ENCODE measurements at places on chromosomes 4 and X. TPM values are rescaled to one million over a fixed set of nuclear protein-coding genes. Genes with fewer than 3 reads are reported as not detected.

DNA sequence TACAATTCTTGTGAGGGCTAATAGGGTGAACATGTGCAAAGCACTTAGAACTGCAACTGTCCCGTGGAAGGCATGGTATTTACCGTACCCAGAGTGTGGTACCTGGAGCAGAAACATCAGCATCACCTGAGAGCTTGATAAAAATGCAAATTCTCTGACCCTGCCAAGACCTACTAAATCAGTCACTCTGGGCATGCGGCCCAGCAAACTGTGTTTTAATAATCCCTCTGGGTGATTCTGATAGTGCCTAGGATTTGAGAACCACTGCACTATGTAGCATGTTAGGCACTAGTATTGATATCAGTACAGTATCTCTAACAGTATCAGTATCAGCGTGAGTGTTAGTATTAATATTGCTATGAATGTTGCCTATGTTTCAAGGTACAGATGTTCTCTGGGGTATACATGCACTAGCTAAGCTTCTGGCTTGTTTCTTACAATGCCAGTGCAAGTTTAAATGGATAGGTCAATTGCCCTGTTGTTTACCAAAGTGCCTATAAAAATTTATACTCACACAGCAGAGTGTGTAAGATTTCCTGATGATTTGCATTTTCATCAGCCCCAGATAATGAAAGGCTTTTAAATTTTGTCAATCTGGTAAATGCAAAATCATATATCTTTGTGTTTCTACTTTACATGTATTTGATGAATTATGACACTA, 354.0 kb downstream of the HS3ST1 start:
- no peak for DNase-seq

DNA sequence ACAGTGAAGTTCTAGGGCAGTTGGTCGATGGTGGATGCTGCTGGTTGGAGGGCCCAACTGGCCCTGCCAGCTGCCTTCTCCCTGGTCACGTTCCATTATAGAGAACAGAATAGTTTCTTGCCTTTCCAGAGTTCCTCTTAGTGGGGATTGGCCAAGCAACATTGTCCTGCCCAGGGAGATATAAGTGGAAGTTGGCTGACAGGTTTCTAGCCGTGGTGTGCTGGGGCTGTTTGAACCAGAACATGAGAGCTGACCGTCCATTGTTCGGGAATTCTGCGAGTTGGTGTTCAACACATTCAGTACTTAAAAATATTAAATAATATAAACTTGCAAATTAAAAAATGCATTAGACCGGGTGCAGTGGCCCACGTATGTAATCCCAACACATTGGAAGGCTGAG, 3.5 kb upstream of the AFAP1 start:
- DNase-seq, result no peak

- DNase-seq, result no peak
These were observed 95.2 kb downstream of the SNCA start for GRCh38 chr4:89741768-89742167.

GRCh38 chrX:155334486-155335336, at the start of gene CLIC2:
CLIC2 (minus strand) TSS chrX:155334614; CDS start chrX:155334427, 187 bp downstream.
- DNase-seq, result no peak

Gene CSAG2
- total RNA-seq, result not detected

Gene HPGDS
- total RNA-seq, result not detected

Gene ACE2
- not detected for total RNA-seq

DNA sequence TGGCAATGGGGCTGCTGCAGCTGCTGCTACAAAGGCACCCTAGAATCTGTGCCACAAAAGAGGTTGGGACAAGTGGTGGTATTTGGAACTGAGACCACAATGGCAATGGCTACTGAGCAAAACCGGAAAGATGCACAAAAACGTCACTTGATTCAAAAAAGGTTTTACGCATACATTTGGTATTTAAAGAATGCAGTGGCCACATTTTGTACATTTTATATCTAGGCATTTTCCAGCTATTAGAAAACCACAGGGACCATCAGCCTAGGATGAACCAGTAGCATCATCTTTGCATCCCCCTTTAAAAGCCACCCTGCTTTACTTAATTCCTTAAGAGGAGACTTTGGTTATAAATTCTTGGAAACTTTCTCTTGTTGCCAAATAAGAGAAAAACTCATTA, 104.8 kb upstream of the CXCL13 start:
- no peak for DNase-seq

Gene GAB3
- 5.5 TPM for total RNA-seq

Gene TMA16
- 28.8 TPM for total RNA-seq

DNA sequence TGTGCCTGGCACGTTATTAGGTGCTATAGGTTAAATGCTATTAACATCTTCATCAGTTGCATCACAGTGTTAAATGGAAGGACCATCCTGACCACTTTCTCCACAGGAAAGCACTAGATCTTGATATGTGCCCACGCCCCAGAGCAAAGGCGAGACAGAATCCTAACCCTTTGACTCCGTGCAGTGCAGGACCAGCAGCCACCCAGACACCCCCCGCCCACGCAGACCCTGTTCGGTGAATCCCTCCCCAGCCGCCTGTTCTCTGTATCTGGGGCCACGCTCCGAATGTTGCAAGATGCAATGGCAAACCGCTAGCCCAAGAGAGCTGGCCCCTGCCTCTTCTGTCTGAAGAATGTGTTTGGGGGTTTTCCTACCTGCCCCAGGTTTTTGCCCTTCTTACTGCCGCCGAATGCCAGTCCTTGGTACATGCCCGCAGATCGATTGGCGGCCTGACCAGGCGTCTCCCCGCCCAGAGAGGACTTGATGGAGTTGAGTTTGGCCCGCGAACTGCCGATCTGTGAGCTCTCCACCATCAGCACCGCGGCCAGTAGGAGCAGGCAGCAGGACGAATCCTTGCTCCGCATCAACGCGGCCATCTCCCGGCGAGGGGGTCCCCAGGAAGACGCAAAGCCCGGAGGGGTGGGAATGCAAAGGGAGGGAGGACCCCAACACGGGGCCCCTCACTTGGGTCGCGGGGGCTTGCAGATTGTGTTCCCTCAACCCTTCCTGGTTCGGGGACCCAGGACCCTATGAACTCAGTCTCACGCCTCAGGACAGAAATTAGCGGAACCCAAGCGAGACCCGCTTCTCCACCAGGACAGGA, 906 bp downstream of the DKK2 start:
- DNase-seq, result no peak

DNA sequence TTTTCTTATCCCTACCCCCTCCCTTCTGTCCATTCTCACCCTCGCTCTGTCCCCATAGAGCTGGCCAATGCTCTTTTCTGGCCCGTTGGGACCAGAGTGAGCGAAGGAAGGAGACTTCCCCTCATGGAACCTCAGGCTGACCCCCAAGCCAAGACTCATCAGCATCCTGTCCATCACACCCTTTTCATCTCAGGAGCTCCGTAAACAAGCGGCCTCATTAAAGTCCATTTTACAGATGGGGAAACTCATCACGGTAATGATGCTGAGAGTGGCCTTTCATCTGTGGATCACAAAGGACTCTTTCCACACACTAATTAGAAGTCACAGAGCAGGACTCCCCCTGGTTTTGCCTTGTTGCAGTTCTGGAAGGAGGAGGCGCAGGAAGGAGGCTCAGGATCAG, 67.4 kb upstream of the SLC34A2 start:
- DNase-seq, result no peak

DNA sequence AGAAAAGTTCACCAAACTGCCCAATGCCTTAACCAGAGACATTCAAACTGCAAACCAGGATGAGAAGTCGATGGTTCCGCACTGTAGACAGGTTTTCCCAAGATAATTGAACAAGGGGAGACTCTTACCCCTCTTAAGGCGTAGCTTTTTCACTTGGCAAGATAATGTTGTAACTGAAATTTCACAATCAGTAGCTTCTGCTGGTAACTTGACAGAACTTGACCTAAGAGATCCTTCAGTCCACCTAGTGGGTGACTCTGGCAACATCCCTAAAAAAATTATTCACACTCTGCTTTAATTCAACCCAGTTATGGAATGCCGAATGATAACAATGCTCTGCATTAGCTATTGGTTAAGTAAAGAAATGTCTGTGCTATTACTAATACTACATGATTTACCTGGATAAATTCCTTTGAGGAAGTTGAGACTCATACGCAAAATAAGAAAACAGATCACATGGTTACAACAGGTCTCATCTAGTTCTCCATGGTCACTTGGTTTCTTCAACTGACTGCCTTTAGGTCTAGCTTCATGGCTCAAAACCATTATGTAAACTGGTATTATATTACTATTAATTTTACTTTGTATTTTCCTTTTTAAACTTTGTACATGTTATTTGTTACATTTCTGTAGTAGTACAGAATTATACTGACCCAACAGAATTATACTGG, 9.1 kb downstream of the ELF2 start:
- DNase-seq, result no peak

- no peak for DNase-seq
These were observed 376.5 kb upstream of the MAD2L1 start for GRCh38 chr4:120443116-120443515.

- DNase-seq, result no peak
These were observed 2070.6 kb downstream of the PCDH7 start for GRCh38 chr4:32790803-32791202.

DNA sequence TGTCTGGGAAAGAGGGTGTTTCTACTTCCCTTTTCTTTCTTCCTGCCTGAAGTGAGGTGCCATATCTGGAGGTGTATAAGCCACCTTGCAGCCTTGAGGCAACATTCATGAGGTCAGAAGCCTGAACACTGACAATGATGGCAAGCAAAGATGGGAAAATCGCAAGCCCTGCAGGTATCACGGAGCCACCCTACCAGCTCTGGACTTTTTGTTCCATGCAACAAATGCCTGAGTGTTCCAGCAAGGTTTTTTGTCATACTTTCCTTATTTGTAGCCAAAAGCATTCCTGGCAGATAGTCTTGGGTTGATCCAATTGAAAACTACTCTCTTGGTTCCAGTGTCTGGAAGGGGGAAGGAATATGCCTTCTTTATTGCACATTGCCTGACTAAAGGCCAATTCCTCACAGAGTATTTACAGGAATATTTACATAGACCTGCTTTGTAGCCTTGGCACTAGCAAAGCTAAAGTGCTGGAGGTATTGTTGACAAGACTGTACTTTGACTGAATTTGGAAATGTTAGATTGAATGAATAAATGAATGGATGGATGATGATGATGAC, 14.4 kb upstream of the SOD3 start:
- DNase-seq, result no peak

GRCh38 chrX:133045986-133046385, 50.9 kb downstream of the USP26 start:
- DNase-seq, result no peak

- DNase-seq, result no peak
These were observed 18.6 kb upstream of the FGF16 start for GRCh38 chrX:77428551-77428950.

DNA sequence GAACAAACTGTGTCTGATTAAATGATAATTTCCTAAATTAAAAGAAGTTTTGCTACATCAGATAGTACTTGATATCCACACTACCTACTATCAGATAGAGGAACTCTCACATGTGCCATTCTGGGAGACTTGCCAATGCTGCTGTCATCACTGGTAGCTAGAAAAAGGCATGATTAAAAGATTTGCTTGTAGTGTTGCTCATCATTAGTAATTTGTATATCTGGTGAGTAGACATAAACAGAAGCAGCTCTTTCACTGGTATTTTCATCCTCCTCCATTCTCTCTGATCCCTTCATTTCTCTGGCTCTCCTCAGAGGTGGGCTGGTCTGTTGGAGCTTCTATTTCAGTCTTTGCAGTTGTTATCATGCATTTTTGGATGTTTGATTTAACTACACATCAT, 56.0 kb downstream of the SPRY1 start:
- no peak for DNase-seq
